ENCODE measurements at places on chromosomes 1 and 21. TPM values are rescaled to one million over a fixed set of nuclear protein-coding genes. Genes with fewer than 3 reads are reported as not detected.

The OR6N1 gene
- total RNA-seq = 0.26 TPM

DNA sequence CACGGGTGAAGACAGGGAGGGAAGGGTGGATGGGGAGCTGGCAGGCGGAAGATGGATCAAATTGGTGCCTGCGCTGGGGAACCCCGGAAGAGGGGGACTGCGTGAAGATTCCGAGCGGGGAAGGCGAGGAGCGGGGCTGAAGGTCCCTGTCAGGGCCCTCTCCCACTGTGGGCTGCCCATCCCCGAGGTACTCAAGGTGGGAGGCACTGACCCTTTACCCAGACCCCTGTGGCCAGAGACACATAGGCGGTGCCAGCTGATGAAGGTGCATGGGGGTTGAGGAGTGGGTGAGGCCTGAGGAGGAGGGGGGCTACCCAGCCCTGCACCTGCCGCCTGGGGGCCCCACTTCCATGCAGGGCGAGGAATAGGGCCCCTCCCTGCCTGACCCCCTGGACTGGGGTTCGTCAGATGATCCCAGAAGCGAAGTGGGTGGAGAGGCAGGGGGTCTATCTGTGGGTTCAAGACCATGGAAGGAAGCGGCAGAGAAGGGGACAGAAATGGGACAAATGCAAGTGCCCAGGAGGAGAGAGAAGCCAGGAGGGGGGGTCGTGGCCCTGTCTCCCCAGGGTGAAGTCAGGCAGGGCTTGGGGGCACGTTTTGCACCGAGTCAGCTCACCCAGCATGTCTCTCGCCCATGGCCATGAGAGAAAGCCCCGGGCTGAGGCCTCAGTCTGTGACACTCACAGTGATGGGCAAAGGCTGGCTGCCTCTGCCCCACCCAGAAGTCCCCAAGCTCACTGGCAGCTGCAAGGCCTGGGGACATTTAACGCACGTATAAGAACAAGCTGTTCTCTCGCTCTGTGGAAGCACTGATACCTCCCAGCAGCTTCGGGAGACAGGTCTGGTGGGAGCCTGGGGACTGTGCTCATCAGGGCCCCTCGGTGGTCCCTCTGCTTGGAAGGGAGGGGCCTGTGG is 7.0 kb upstream of the MMEL1 start:
- DNase-seq = no peak
- no peaks in the 10 kb centered on the region for H3K27me3 ChIP-seq
- H3K27ac ChIP-seq = no peak overlapping the region
- no peaks in the 10 kb centered on the region for H3K36me3 ChIP-seq
- peaks cover 7% of the 10 kb centered on the region for H3K4me1 ChIP-seq
- H3K4me3 ChIP-seq = no peak overlapping the region

GRCh38 chr1:46153732-46154131 is 21.2 kb upstream of the TSPAN1 start:
- no peaks in the 10 kb centered on the region for H3K4me1 ChIP-seq
- H3K27ac ChIP-seq = no peak overlapping the region
- DNase-seq = no peak
- H3K27me3 ChIP-seq = no peaks in the 10 kb centered on the region

DNA sequence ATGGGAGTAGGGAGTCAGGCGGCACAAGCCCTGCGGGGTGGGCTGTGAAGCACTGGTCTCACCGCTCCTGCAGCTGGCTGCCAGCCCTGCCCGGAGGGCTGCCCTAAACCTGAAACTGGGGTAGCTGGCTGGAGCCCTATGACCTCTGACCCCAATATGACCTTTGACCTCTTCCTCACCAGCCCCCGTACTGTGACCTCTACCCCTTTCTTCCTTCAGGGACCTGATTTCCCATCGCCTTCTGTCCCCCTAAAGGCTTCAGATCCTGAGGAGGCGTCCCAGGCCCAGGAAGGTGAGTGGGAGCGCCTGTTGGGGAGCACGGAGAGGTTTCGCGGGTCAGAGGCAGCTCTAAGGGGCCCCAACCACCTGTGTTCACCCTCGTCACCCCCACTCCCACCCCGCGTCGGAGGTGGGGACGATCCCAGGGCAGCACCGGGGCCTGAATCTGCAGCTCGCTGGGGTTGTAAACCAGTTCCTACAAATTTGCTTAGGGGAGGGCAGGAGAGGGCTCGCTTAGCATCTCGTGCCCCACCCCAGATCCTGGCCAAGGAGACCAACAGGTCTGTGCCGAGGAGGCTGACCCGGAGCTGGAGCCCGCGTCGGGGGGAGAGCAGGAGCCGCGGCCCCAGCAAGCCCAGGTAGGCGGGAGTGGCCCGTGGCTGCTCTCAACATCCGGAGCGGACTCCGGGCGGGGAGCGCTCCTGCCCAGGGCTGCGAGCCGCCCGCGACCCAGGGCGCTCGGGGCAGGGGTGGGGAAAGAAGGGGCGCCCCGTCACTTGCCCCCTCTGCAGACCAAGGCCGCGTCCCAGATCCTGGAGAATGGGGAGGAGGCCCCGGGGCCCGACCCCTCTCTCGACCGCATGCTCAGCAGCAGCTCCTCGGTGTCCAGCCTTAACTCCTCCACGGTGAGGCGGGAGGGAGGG is 7.3 kb downstream of the SYTL1 start:
- peaks cover 12% of the 10 kb centered on the region for H3K27me3 ChIP-seq
- no peak for DNase-seq

DNA sequence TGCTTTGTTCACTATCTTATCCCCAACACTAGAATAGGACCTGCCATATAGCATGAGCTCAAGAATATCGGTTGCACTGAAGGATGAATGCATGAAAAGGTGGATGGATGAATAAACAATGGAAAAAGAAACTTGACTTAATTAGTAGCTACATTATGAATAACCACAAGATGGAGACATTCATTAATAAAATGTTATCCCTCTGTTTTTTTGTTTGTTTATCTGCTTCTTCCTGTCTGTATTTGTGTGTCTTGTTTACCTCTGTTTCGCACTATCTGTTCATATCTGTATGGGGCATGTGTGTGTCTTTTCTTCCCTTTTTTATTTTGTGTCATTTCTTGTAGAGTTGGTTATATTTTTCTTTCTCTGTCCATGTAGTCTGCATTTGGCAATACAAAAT is 1.1 kb upstream of the OR14I1 start:
- DNase-seq = no peak
- H3K4me1 ChIP-seq = peaks cover 5% of the 10 kb centered on the region
- H3K27ac ChIP-seq = no peak overlapping the region
- H3K4me3 ChIP-seq = no peak overlapping the region
- no peaks in the 10 kb centered on the region for H3K36me3 ChIP-seq
- no peaks in the 10 kb centered on the region for H3K27me3 ChIP-seq

DNA sequence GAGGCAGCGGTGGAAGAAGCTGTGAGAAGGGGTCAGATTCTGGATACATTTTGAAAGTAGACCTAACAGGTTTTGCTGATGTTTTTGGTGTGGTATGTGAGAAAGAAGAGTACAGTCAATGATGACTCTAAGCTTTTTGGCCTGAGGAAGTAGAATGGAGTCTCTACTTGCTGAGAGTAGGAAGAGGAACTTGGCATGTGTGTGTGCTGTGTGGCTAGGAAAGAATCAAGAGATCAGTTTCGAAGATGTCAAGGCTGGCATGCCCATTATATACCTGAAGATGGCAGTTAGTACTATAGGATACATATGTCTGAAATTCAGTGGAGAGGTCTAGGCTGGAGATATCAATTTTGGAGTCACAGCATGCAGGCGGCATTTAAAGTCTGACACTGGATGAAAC is 64.4 kb downstream of the MAB21L3 start:
- no peaks in the 10 kb centered on the region for H3K4me1 ChIP-seq
- no peaks in the 10 kb centered on the region for H3K27me3 ChIP-seq
- no peak overlapping the region for H3K4me3 ChIP-seq
- H3K36me3 ChIP-seq = no peaks in the 10 kb centered on the region
- no peak for DNase-seq
- H3K27ac ChIP-seq = no peak overlapping the region

GRCh38 chr1:30974536-30974935 is 66.0 kb upstream of the SDC3 start:
- DNase-seq = no peak
- H3K4me1 ChIP-seq = peaks cover 44% of the 10 kb centered on the region
- peaks cover 40% of the 10 kb centered on the region for H3K36me3 ChIP-seq
- no peak overlapping the region for H3K4me3 ChIP-seq
- H3K27ac ChIP-seq = no peak overlapping the region
